Stimulated activated CD4-positive, alpha-beta T cell treated with anti-CD3 and anti-CD28 coated beads, Interleukin-12 subunit alpha, Interleukin-12 subunit beta, amount 100 ng/mL, for 48 hours (primary cell): ENCODE measurements at places on chromosomes 7 and 10.

GRCh38 chr7:18393465-18394118 lies 102.0 kb upstream of the HDAC9 start:
- DNase-seq: no peak

GRCh38 chr10:35705671-35706070 lies 63.6 kb upstream of the FZD8 start:
- no peak for DNase-seq

- DNase-seq: no peak
Measured at GRCh38 chr7:144408121-144408520, 4.6 kb upstream of the NOBOX start.

DNA sequence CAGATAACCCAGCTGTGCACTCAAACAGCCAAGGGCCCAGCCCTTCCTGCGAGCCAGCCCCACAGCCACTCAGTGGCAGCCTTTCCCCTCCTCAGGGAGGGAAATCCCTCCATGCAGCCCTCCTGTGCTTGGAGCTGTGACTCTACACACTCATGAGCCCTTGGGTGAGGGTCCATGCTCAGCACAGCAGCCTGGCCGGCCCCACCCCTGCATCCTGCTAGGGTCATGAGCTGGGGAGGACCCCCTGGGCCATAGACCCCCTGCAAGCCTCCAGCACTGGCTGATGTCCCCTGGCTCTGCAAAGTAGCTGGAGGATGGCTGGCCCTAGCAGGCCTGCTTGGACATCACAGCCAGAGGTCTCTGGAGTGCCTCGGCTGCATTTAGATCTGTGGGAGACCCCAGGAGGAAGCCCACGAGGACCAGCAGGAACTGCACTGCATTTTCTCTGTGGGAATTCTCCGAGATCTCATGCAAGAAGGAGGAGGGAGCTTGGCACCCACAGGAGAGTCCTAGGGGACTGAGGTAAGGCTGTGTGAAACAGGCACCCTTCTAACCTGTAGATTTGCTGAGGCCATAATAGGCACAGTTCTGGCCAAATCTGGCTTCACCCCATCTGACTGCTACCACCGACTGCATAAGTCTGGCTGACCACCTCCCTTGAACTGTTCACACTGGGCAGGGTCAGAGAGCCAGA lies 17.4 kb downstream of the TMEM273 start:
- DNase-seq: no peak
